Lower leg skin (tissue), 4 donors: ENCODE measurements at places on chromosomes 6 and 20. TPM values are rescaled to one million over a fixed set of nuclear protein-coding genes. Genes with fewer than 3 reads are reported as not detected.

GRCh38 chr6:80196906-80197305 lies 90.4 kb downstream of the BCKDHB start:
- DNase-seq: no peak

DNA sequence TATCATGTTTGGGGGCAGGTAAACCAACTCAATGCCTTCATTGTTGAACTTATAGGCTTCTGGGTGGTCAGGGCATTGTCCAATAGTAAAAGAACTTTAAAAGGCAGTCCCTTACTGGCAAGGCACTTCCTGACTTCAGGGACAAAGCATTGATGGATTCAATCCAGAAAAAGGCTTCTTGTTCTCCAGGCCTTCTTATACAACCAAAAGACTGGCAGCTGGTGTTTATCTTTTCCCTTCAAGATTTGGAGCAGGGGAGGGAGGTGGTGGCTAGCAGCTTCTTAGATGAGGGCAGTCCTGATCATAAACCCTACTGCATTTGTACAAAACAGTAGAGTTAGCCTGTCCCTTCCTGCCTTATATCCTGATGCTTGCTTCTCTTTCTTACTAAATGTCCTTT lies 57.5 kb downstream of the NCOA3 start:
- DNase-seq: no peak

DNA sequence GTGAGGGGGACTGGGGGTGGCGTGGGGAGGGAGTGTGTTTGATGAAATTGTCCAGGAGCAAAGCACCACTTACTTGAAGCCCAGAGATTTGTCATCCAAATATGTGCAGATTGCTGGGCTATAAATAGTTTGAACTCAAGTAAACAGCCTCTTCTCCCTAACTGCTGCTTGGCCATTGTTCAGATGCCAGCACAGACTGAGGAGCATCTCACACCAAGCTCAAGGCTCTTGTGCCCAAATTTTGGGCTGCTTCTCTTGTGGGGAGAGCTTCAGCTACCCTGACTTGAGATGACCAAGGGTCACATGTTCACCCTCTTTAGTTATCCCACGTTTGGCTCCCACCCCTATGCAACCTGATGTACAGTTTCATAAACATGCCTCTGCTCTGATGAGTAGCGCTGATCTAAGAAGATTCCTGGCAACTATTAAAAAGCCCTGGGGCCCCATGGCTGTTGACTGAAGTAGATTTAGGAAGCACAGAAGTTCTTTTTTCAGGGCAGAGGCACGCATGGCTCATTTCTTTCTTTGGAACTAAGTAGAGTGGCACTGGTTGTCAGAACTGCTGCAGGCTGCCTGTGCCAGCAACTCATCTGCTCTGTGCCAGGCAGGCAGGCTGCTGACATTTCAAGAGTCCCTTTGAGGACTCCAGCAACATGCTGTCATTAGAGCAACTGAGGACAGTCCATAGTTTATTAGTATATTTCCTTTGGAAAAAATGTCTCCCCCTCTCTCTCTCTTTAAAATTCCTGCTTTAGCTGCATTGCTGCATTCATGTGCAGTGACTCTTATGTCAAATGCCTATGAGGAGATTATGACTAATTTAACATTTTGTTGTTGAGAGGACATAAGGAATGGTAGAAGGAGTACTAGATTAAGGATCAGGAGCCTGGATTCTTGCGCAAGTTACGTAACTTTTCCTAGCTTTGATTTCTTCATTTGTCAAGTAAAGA lies 9.6 kb upstream of the PKIG start:
- DNase-seq: peak; percentile 82

GRCh38 chr6:25333471-25333870 lies 54.3 kb downstream of the CARMIL1 start:
- DNase-seq: no peak

Gene ZBP1
- not detected for total RNA-seq

- no peak for DNase-seq
Measured at GRCh38 chr6:38086346-38086745, 266.8 kb downstream of the ZFAND3 start.

- no peak for DNase-seq
Measured at GRCh38 chr6:100099189-100100074, 105.4 kb upstream of the MCHR2 start.

DNA sequence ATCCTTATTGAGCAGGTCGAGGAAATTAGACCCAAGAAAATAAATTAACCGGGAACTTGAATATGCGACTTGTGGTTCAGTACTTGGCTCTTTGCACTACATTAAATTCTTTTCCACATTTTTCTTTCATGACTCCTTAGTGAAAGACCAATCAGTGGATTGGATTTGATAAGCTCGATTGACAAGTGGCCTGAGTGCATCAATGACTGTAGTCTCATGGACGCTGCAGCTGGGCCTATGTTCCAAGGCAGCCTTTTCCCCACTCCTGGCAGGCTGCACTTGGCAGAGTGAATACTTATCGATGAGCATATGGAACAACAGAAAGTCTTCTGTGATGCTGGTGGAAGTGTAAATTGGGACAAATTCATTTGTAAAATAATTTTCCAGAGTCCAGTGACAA lies 210.8 kb upstream of the EXOC2 start:
- DNase-seq: no peak

Gene ITPR3
- 265 TPM for total RNA-seq

DNA sequence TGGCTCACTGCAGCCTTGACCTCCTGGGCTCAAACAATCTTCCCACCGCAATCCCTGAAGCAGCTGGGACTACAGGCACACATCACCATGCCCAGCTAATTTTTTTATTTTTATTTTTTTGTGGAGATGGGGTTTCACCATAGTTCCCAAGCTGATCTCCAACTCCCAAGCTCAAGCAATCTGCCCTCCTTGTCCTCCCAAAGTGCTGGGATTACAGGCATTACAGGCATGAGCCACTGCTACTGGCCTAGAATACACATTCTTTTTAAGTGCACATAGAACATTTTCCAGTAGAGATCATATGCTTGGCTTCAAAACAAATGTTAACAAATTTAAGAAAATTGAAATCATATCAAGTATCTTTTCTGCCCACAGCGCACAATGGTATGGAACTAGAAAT lies 176.8 kb upstream of the MARCKS start:
- no peak for DNase-seq

Gene MMP24
- 0.27 TPM for total RNA-seq

Gene TRIM40
- not detected for total RNA-seq

DNA sequence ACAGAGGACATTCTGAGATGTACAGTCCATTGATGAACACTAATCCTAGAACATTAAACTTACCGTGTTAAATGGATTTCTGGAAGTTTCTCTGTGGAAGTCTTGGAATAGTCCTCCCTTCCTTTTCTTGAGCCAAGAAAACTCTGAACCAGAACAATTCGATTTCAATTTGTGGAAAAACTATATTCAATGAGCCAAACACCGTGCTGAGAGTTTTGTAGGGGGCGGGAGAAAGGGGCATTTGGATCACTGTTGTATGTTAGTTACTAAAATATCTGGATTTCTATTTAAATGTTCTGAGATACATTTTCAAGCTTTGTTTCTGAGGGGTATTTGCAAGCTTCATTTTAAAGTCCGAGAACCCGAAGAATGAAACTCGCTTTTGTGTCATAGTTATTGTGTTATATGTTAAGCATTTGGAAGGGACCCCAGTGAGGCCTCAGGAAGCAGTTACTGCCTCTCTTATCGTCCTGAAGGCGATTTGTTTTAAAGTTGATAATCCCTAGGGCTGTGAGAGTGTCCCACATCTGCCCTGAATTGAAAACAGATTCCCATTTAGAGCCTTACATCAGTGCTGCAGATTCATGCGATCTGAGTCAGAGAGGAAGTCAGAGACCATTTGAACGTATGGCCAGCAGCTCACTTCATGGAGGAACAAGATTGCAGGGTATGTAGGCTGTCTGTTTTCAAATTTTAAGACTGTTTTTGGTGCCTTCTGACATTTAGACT lies 70.8 kb upstream of the SASH1 start:
- no peak for DNase-seq

Gene LPA
- total RNA-seq: not detected

Gene GPX6
- not detected for total RNA-seq

Gene FOXP4
- 8.6 TPM for total RNA-seq

DNA sequence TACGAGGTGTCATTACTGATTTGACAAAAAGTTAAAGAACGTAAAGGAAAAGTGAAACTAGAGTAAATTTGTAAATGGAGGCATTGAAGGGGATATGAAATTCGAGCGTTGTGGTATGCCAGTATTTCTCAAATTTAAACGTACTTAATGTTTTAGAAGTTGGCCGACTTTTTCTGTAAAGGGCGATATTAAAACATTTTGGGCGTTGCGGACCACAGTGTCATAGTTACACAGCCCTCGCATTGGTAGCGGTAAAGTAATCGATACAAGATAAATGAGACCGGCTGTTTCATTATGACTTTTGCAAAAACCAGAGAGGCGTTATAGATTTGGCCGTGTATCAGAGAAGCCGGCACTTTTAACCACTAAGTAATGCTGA lies 39.6 kb downstream of the OR2B2 start:
- no peak for DNase-seq

DNA sequence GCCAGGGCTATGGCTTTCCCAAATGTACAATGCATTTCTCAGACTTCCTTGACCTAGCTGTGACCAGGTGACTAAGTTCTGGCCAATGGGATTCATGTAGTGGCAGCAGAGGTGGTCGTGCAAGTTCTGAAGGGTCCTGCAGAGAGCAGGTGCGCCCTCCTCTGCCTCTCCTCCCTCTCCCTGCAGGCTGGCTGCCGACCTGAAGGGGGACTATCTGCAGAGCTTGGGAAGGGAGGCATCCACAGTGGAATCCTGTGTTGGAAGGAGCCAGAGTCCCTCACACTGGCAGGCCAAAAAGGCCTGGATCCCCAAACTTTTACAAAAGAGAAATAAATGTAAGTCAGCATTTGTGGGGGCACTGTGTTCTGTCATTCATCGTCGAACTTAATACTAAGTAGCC lies 66.6 kb downstream of the CDH26 start:
- DNase-seq: no peak

DNA sequence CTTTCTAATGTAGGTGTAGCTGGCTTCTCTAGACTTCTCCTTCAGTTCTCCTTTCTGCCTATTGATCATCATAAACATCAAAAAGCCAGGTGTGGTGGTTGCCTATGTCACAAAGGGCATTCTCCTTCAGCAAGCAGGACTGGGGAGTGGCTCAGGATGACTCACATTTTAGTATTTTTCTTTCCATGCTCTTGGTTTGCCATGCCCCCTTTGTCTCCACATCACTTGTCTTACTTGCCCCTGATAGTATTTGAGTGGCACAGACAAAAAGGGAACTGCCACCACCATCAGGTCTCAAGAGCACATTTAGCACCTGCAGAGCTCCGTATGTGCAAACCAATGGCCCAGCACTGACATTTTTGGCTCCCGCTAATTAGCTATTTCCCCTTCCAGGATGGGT lies 698.8 kb downstream of the DHX35 start:
- DNase-seq: no peak

Gene HDGFL1
- total RNA-seq: not detected

DNA sequence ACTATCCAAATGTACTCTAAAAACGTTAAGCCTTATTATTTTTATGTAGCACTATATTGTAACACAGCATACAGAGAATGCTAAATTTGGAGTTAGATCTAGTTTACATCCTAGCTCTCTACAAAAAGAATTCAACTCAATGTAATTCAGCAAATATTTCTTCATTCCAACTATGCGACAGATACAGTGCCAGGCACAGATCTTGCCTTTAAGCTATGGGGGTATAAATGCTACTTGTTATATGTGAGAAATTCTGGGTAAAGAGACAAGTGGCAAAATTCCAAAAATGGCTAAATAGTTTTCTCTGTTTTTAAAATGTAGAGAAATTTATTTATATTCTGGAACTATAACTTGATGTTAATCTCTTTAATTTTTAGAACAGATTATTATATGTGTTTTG lies 63.2 kb downstream of the SEL1L2 start:
- no peak for DNase-seq

DNA sequence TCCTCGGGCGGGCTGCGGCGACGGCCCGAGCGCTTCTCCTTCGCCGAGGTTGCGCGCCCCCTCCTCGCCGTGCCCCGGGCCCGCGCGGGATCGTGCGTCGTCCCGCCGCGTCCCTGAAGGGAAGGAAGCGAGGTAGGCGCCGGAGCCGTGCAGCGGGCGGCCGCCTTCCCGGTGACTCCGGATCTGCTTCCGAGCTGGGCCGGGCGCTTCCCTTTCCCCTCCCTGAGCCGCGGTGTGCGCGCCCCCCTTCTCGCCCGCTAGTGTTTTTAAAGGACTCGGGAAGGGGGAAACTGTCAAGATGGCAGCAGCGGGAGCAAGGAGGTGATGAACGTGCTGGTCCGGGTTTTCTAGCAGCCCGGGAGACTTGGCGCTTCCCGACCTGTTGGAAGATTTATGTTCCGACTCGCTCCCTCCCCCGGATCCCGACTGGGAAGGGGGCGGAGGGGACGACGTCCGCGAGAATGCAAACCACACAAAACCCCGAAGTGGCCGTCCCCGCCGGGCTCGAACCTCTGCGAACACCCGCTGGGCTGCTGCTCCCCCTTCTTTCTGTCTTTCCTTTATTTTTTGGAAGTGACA lies 744 bp upstream of the FOXO3 start:
- peak; percentile 96 for DNase-seq

Gene CRISP2
- total RNA-seq: 0.91 TPM

Gene NKAIN2
- not detected for total RNA-seq
